ENCODE measurements at places on chromosomes 6 and 20.

DNA sequence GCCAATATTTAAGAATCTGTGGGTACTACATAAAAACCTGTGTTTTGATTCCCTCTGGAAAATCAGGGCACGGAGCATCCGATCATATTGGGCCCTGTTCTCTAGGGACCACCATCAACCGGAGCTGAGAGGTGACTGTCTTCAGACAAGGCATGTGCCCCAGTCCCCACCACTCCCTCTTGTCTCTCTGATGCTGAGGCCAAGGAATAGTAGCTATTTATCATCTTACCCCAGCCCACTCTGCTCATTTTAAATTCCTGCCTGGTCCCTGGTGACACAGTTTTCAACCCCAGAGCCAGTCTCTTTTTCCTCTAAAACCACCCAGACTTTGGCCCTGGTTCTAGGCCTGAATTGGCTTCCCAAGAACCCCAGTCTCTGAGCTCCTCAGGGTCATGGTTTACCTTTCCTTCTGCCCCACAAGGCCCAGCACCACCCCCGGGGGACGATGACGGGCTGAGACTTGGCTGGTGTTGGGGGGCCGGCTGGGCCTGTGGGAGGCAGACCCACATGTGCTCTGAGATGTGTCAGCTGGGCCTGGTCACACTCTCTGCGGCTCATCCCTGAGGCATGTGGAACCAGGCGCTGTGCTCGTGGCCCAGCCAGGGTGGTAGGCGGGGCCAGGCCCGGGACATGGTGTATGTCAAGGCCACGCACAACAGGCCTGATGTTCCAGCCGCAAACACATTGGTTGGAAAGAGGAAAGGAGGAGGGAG is 114.4 kb downstream of the CEBPB start:
- DNase-seq = no peak

DNA sequence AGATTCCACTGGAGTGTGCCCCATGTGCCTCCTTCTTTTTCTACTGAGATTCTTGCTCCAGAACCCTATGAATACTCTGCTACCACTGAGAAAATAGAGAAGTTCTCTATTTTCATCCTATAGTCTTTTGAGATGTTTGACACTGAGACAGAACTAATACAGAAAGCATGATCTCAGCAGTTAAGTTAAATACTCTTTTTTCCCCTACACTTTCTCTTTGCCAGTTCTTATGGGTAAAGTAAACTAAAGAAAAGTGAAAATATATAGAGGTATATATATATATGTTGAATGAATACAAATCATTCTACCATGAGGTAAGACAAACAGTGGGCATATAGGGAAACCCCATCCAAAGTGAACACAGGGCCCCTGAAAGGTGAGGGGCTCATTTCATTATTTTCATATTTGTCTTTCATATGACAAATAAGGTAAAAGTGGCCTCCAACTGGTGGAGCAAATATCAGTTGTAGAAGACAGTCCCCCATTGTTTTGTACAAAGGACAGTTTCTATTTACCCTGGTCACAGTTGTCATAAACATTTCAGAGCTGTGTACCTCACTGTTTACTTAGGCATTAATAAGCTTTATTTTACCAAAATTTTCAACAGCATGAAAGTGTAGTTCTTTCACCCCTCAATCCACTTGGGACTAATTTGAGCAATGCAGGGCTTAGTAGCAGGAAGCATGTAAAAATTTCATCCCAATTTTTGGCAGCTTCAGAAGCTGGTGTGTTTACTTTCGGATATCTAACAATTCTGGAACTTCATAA is 188.3 kb upstream of the MARCKS start:
- DNase-seq = no peak

DNA sequence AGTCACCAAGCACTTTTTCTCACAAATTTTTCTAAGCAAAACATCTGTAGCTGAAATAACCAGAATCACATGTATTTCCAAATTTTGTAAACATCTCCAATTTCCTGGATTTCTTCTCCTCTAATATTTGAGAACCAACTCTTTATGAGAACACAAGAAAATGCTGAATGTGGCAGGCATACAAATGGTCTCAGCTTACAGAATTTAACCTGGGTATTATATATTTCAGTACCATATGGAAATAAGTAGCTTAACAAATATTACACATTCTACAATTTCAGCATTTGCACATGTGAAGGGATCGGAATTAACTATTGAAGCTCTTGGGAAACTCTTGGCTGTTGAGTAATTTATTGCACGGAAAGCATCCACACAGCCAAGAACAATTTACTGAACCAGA is 92.5 kb downstream of the TBXT start:
- DNase-seq = no peak

DNA sequence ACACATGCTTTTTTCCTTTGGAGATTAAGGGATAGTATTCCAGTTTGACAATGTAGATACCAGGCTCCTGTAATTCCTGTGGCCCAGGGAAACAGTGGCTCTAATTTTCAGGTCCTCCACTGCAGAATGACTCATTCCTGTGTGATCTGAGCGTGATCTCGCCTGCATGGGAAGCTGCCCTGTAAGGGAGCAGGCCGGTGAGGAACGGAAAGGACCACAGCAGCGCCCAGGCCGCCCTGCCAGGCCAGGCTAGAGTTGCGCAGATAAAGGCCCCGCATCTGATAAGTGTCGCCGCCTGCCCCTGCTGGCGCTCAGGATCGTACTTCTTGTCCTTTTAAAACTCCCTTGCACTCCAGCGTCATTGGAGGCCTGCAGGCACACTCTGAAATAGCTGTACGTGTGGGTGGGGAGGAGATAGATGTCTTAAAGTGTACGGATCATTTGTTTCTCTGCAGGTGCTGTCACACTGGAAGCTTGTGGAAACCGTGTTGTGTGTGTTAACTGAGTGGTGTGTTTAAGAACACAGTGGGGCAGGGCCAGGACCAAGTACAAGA is 60.7 kb downstream of the SYNJ2 start:
- no peak for DNase-seq

- DNase-seq = no peak
Measured at GRCh38 chr20:9993137-9993536, 41.6 kb upstream of the ANKEF1 start.

- DNase-seq = no peak
Measured at GRCh38 chr6:111445861-111446267, 37.2 kb downstream of the REV3L start.

DNA sequence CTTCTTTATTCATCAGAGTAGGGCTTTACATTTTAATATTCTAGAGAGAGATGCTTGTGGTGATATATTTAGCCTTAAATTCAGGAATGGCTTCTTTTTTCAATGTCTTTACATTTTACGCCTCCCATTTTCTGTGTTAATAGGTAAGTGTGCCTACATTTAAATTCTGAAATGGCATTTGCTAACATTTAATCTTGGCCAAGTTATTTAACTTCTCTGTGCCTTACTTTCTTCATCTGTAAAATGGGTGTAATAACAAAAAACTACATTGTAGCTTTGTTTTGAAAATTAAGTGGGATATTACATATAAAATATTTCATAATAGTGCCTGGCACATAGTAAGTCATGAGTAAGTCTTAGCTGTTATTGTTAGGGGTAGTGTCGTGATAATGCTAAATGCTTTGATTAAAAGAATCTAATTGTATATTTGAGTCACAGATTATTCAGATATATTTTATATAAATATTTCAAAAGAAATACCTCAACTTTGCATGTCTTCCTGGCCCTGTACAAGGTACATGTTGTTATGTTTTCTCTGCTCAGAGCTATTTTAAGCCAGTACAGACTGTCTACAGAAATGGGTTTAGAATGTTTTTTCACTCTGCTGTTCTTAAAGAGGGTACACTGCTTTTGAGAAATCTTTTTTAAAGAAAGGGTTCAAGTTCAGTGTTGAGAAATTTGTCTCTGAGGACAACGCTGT is 18.8 kb downstream of the CARMIL1 start:
- DNase-seq = no peak

DNA sequence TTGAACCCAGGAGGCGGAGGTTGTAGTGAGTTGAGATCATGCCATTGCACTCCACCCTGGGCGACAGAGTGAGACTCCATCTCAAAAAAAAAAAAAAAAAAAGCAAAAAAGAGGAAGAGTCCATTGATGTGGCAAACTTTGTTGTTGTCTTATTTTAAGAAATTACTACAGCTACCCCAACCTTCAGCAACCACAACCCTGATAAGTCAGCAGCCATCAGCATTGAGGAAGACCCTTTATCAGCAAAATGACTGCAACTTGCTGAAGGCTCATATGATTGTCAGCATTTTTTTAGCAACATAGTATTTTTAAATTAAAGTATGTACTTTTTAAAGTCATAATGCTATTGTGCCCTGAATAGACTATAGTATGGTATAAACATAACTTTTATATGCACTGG is 48.8 kb downstream of the ZFP64 start:
- no peak for DNase-seq

DNA sequence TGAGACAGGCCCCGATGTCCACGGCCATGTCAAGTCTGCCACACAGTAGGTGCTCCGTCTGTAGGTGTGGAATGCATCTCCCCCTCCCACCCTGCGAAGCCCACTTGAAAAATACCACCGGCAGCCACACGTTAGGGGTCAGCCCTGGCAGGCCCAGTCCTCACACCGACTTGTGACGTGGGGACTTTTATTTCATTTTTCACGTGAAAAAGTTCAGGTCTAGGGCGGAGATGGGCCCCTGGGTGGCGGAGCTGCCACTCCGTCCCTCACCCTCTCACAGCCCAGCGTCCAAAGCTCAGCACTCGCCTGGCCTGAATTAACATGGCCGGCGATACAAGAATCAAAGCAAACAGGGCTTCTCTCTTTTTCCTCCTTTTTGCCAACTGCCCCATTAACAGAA is 3.8 kb upstream of the TUBB1 start:
- DNase-seq = no peak

GRCh38 chr6:81834141-81834681 is 81.7 kb upstream of the TENT5A start:
- DNase-seq = no peak

DNA sequence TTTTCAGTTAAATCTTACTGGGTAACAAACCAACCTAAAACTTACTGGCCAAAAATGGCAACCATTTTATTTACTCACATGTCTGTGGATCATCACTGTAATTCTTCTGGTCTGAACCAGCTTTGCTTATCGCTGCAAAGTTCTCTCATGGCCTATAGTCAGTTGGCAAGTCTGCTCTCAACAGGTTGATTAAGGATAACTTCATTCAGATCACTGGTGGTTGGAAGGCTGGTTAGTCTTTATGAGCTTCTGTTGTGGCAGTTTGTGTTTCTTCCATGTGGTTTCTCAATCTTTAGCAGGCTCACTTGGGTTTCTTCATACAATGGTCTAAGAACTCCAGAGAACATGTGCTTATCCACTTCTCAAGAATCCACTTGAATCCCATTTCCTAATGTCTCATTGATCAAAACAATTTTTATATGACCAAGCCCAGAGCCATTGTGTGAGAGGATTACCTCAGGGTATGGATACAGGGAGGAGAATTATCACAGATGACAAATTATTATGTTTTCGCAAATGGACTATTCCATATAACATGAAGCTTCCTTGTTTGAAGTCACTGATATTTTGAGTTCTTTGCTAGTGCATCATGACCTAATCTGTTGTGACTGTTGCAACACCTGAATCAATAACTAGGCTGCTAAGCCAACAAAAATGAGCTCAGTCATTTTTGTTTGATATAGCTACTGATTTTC is 155.4 kb upstream of the BMP2 start:
- no peak for DNase-seq

DNA sequence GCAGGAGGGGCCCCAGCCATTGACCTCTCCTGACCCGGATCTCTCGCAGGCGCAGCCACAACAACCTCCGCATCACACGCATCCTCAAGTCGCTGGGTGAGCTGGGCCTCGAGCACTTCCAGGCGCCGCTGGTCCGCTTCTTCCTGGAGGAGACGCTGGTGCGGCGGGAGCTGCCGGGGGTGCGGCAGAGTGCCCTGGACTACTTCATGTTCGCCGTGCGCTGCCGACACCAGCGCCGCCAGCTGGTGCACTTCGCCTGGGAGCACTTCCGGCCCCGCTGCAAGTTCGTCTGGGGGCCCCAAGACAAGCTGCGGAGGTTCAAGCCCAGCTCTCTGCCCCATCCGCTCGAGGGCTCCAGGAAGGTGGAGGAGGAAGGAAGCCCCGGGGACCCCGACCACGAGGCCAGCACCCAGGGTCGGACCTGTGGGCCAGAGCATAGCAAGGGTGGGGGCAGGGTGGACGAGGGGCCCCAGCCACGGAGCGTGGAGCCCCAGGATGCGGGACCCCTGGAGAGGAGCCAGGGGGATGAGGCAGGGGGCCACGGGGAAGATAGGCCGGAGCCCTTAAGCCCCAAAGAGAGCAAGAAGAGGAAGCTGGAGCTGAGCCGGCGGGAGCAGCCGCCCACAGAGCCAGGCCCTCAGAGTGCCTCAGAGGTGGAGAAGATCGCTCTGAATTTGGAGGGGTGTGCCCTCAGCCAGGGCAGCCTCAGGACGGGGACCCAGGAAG is 4.5 kb upstream of the COL9A3 start:
- no peak for DNase-seq

GRCh38 chr6:167682125-167682524 is 144.6 kb upstream of the AFDN start:
- DNase-seq = no peak

- no peak for DNase-seq
Measured at GRCh38 chr6:20566109-20566508, 31.9 kb downstream of the CDKAL1 start.

DNA sequence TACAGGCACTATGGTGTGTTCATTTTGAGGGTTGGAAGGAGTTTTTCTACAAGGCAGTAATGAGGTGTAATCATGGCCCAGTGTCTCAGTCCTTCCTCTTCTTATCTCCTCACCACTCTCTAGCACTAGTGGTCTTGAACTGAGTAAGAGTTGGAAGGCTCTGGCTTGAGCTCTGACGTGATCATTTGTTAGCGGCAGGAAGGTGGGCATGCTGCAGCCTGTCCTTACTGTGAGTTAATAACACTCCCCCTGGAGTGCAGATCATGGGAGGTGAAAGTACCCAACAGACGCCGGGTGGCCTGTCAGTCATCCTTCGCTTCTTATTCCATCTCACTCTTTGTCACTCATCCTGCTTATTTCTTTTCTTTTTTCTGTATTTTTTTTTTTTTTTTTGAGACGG is 356.9 kb downstream of the CDKAL1 start:
- DNase-seq = no peak

DNA sequence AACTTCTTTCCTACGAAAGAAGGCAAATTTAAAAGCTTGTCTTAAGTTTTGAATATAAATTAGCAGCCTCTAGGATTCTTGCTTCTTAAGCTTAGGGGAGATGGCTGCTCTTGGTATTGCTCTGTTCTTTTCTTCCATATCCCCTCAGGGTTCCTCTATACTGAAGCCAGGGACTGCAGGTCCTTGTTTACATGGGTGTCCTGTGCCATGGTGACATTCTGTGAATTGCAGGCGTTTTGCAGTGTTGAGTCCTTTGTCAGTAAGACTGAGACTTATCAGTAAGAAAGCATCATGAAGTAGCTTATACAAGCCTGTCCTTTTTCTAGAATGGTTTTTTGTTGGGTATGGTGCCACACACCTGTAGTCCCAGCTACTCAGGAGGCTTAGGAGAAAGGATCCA is 147.8 kb downstream of the ARID1B start:
- no peak for DNase-seq
